ENCODE measurements at places on chromosomes 6 and 20. TPM values are rescaled to one million over a fixed set of nuclear protein-coding genes. Genes with fewer than 3 reads are reported as not detected.

TUBB1 gene
- total RNA-seq, result not detected

NKAPL gene
- 0.22 TPM for total RNA-seq

CLVS2 gene
- total RNA-seq, result not detected

TPBG gene
- 3.4 TPM for total RNA-seq

MACROD2 gene
- under 0.01 TPM for total RNA-seq

SCRT2 gene
- not detected for total RNA-seq

SAMD5 gene
- total RNA-seq, result 0.87 TPM

GRCh38 chr20:40646361-40646760, 42.7 kb downstream of the MAFB start:
- DNase-seq, result peak; percentile 55

GRCh38 chr6:127807806-127808517, 92.9 kb downstream of the THEMIS start:
- no peak for DNase-seq

DNA sequence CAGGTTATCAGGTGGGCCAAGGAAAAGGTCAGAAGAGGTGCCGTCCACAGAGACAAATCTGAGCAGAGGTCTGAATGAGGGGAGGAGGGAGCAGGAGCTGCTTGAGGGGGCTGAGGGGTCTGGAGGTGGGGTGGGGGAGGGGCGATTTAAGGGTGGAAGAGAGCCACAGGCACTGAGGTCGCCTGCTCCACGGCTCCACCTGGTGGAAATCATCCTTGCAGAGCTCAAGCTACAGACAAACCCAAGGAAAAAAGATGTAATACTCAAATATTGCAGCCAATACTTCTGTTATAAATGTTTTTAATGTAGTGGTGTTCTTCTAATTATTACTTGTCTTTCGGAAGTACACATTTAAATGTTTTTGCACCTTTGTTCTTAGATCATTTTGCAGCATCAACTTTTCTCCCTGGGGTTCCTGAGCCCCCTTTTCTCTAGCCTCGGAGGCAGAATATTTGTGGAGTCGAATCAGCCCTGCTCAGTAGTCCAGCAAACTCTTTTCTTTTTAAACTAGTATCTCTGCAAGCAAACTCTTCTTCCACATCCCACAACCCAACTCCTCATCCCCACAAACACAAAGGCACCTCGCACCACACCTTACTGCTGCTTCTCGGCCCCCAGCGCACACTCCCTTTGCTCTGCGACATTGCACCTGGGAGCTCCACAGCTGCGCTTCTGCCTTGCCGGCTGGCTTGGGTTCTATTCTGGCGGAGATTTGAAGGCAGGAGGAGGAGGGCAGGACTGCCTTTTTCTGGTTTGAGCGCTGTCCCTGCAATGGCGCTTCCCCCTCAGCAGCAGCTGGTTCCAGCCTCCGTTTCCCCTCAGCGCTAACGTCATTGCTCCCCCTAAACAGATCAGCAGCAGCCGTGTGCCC, 51.0 kb upstream of the TFAP2A start:
- DNase-seq, result peak; percentile 43

- no peak for DNase-seq
Observed at GRCh38 chr6:151773382-151773781, 34.1 kb upstream of the ESR1 start.

GRCh38 chr6:53199765-53200164, 51.1 kb upstream of the GCM1 start:
- no peak for DNase-seq

GRCh38 chr6:87661503-87661902, 40.5 kb downstream of the AKIRIN2 start:
- no peak for DNase-seq

GRCh38 chr20:2108498-2108897, 6.9 kb downstream of the STK35 start:
- no peak for DNase-seq

GRCh38 chr6:145036848-145037567, 698.3 kb downstream of the EPM2A start:
- peak; percentile 44 for DNase-seq

- no peak for DNase-seq
Observed at GRCh38 chr6:169160091-169160854, 93.4 kb downstream of the THBS2 start.

DNA sequence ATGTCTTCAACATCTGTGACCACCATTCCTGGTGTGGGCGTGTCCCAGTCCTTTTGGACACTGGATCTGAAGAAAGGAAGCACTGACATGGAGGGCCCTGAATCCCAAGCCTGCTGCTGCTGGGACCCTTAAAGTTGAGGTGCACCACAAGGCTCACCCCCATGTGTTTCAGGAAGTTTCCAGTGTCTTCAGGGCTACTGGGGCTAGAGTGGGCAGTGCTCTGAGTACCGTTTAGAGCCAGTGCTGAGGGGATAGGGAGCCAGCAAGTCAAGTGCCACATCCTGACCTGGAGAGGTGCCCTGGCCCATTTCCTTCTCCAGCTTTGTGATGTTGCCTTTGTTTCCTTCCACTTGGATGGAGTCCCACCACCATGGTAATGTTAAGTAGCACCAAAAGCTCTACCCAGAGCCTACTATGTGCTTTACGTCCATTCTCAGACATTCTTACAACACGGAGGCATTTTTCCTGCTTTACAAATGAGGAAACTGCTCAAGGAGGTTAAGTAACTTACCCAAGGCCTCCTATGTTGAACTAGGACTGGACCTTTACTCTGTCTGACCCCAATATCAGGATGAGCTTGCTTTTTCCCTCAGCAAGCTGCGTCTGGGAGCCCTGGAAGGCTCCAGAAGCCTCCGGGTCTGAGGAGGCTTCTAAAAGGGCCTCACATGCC, 552 bp upstream of the DEF6 start:
- no peak for DNase-seq

- no peak for DNase-seq
Observed at GRCh38 chr6:146258206-146258605, 229.3 kb downstream of the GRM1 start.

DNA sequence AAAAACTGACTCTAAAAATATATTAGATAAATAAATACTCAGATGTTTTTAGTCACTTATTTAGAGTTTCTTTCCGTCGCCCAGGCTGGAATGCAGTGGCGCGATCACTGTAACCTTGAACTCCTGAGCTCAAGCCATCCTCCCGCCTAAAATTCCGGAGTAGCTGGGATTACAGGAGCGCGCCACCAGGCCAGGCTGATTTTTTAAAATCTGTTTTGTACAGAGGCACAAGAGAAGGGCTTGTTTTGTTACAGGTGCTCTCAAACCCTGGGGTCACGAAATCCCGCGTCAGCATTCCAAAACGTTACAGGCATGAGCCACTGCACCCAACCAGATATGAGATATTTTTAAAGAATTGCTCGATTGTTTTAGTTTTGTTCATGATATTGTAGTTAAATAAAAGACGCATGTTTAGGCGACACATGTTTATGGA, 40.7 kb upstream of the BTN3A2 start:
- DNase-seq, result no peak

DNA sequence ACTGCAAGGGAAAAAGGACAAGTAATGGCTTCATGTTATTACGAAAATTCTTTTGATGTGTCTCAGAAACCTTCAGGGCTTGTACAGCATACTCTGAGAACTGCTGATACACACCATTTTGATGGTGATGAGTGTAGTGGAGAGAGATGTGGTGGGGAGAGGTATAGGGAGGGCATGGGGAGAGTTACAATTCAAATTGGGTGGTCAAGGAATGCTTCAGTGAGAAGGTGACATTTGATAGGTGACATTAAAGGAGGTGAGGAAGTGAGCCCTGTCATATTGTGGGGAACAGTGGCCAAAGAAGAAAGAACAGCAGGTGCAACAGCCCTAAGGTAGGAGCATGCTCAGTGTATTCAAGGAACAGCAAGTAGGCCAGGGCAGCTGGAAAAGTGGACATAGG, 318.9 kb downstream of the CLIC5 start:
- DNase-seq, result no peak

DNA sequence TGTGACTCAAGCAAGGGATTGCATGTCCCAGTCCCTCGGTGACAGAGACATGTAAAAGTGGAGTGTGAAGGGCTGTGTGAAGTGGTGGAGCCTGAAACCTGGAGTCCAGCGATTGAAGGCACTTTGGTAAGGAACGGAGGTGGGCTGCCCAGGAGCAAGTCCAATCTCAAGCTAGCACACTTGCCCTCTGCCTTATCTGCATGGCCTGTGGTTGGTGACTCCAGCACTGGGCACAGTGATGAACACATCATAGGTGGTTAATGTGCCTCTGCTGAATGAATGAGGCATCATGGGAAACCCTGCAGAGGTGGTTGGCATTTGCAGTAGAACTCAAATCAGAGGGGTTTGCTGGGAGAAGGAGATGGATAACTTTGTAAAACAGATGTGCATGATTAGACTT, 14.9 kb upstream of the ULBP3 start:
- no peak for DNase-seq

DNA sequence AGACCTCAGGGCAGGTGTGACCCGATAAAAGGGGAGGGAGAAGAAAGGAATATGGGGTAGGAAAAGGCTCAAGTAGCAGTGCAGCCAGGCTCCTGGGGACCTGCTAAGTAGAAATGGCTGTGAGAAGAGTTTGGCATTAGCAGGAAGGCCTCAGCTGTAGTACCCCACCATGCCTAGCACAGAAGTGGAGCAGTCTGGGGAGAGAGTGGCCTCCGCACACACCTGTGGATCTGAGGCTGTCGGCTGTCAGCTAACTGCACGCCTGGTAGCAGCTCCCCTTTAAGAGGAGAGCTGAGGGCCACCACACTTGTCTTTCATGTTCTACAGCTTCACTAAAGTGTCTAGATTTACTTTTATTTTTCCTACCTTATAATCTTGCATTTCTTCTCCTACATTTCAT, 24.6 kb downstream of the PDE7B start:
- no peak for DNase-seq

- DNase-seq, result no peak
Observed at GRCh38 chr6:37725957-37726356, 28.3 kb upstream of the MDGA1 start.

- DNase-seq, result no peak
Observed at GRCh38 chr6:170238741-170239565, 51.9 kb downstream of the DLL1 start.

DNA sequence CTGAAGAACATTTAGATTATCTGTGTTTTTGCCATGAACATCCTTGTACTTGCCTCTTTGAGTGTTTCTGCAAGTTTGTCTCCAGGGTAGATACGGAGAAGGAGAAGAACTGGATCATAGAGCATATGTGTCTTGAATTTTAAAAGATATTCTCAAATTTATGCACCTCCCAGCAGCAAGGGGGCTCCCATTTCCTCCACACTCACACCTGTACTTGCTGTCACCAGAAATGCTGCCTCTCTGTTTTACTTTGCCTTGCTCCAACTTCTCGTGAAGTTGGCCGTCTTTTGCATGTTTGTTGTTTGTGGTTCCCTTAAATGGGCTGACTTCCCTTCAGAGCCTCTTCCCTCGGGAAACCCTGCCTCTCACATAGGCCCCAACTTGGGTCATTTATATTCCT, 171.0 kb downstream of the TFAP2C start:
- no peak for DNase-seq

GRCh38 chr6:159084493-159085091, 39.8 kb upstream of the TAGAP start:
- DNase-seq, result no peak

DNA sequence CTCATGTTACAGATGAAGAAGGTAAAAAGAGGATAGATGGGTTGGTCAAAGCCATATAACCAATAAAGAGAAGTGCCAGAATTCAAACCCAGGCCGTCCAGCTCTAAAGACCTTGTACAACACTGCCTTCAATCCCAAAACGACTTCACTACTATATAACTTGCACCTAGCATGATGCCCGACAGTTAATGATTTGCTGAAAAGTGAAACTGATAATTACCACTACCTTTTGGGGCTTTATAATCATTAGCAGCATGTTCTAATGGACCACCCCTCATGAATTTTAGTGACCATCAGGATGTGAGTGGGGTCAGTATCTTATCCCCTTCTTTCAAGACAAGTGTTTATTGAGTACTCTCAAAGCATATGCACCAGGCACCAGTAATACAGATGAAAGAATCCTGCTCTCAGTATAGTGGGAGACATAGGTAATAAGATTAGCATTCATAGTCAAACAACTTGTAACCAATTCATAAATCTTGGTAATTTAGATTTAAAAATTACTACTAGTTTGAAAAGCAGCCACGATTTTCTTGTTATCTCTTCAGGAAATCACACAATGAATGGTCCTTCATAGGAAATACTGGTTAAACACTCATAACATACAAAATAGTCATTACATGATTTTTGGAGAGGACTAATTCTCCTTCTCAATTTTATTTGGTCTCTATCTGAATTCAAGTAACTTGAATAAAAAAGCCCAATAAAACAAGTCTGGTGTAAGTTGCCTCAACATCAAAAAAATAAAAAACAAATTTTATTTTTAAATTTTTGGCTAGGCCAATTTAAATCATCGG, 98.0 kb downstream of the EPB41L2 start:
- DNase-seq, result no peak

DNA sequence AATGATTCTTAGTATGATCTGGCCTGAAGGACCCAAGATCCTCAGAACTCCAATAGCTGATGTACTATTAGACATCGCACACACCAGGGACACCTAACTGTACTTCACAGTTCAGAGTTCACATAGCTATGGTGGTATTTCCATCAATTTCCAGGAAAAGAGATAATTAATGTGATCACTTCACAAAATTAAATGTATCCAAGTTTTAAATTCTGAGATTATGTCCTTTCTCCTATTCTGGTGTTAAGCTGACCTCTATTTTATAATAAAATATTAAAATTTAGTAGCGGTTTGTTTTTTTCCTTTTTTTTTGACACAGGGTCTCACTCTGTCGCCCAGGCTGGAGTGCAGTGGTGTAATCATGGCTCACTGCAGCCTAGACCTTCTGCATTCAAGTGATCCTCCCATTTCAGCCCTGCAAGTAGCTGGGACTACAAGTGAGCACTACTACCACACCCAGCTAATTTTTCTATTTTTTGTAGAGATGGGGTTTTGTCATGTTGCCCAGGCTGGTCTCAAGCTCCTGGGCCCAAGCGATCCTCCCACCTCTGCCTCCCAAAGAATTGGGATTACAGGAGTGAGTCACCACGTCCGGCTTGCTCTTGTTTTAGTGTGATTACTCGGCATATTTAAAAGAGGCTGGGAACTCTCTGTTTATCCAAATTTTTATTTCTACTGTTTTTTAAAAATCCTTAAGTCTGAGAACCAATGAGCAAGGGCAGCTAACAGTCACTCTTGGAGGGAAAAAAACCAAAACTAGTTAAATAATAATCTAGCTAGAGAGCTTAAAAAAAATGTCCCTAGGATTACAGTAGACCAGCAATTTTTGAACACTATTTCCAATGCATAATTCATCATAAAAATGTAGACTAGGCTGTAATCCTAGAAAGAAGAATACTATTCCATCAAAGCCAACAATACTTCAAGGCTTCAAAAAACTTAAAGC, 16.0 kb downstream of the KIF13A start:
- peak; percentile 61 for DNase-seq

DNA sequence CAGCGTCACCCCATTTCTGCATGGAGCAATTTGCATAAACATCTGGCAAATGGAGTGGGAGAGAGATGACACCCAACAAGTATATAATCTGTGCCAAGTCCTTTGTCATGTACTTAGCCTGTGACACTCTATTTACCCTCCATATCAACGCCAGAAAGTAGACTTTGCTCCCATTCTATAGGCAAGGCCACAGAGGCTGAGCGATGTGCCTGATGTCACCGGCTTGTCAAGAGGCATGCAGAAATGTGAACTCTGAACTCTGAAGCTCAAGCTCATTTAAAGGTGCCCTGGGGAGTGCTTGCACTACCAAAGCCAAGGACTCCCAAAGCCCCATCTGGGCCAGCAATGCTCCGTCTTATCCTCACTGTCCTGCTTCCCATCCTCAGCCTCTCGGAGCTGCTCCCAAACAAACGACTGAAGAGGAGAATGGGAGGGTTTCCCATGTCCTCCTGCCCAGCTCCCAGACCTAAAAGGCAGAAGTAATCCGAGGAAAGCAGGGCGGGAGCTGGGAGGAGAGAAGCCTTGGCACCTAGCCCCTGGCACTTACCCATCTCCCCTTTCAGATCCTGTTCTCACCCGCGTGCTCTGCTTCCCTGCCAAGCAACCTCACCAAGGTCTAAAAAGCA, 9.2 kb downstream of the CPNE5 start:
- DNase-seq, result peak; percentile 44
